Myocyte (in vitro differentiated cells): ENCODE measurements at places on chromosomes 2 and 18. TPM values are rescaled to one million over a fixed set of nuclear protein-coding genes. Genes with fewer than 3 reads are reported as not detected.

DNA sequence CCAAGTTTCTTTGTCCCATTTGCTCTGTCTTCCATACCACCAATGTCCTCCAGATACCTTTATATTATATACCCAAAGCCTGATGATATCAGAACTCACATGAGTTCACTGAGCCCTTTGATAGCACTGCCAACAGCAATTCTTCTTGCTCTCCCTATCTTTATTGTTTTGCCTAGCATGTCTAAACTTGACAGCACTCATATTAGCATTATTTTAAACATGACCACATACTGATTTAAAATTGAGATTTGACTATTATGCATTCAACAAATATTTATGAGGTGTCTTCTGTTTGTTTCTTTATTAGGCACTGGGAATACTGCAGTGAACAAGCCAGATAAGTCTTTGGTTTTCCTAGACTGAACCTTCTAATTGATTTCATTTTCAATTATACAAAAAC lies 587.3 kb upstream of the GCFC2 start:
- no peak for DNase-seq

NAGK gene
- total RNA-seq: 54.6 and 75.3 TPM in 2 replicates

- DNase-seq: no peak
Measured at GRCh38 chr2:108934583-108935245, 54.3 kb downstream of the EDAR start.

TTN gene
- total RNA-seq: 1,034 and 1,448 TPM in 2 replicates

DNA sequence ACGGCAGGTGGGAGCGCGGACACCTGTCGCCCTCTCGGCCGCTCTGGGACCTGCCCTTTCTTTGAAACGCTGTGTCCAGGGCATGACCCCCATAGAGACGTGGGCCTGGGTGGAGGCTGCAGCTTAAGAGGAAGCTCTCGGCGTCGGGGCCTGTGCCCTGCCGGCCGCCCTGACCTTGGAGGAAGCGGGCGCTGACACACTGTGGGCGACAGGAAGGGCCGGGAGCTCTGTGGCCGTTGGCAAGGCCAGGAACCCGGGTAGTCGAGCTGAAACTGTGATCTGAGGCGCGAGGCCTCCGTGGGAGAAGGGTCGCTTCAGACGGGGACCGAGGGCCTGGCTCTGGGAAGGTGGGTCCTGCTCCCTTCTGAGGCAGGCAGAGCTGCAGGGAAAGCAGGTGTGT lies 28.2 kb downstream of the KCNG2 start:
- no peak for DNase-seq

FOXI3 gene
- not detected in 2 replicates for total RNA-seq

DNA sequence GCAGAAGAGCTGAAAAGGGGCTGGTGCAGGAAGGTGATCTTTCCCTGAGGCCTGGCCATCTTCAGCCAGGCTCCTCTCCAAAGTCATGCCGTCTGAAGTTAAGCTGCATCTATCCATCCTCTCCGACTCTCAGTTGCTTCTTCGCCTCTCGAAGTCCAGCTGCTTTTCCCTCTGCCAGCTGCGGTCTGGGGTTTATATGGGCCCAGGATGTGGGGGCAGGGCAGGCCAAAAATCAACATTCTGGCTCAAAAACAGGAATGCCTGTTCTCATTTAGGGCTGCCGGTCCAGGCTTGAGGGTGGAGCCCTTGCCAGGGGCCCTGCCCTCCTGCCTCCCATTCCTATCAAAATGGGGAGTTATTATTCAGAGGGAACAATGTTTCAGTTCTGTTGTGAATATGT lies 31.2 kb downstream of the CREG2 start:
- DNase-seq: no peak

GRCh38 chr18:69795791-69796190 lies 151.9 kb downstream of the CD226 start:
- DNase-seq: no peak

MPPE1 gene
- total RNA-seq: 25.0 and 76.0 TPM in 2 replicates

MAPK4 gene
- not detected in 2 replicates for total RNA-seq

GRCh38 chr2:238956676-238957075 lies 108.8 kb downstream of the TWIST2 start:
- no peak for DNase-seq

GRCh38 chr2:159089543-159089942 lies 121.1 kb downstream of the TANC1 start:
- DNase-seq: peak; percentile 74

GRCh38 chr2:160970052-160970965 lies 189.9 kb upstream of the TANK start:
- peak; percentile 86 for DNase-seq

- DNase-seq: no peak
Measured at GRCh38 chr2:197673106-197673505, 2.3 kb downstream of the RFTN2 start.

AMER3 gene
- total RNA-seq: not detected in 2 replicates

GRCh38 chr18:34709104-34709503 lies 994 bp upstream of the DTNA start:
- DNase-seq: no peak

DNA sequence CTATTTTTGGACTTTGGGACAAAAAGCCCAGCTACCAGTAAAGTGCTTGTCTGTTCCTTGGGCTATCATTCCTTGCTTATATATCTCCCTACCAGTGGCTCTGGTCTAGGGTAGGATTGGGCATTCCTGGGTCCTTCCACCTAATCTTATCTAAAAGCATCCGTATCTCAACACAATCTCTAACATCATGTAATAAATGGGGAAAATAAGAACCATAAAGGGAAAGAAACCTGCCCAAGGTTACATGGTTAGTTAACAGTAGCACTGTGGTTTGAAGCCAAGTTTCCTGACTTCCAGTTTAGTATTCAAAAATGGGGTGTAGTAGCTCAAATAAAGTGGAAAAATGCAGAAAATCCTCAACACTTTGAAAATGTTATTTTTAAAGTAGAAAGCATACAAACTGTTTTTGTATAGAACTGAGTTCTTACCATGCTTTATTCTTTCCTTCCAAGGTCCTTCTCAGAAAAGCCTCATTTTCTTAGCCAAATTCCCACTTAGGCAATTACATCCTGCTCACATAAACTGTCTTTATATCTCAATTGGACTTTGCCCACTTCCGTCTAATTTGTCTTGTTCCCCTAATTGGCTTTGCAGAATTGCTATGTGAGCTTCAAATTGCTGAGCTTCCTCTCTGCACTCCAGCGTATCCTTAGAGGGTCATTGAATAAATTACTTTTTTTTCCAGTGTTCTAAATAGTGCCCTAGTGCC lies 273.1 kb upstream of the UBE2E3 start:
- no peak for DNase-seq

GRCh38 chr2:70767699-70768589 lies at the start of gene ADD2:
ADD2 (minus strand) TSS chr2:70768200; CDS start chr2:70706408, 61,792 bp downstream.
- DNase-seq: no peak
